ENCODE measurements at places on chromosomes 7 and 10.

- peak; percentile 80 for DNase-seq
Measured at GRCh38 chr7:904847-905246, 28.5 kb downstream of the GET4 start.

GRCh38 chr10:103512591-103513379, 19.3 kb downstream of the NEURL1 start:
- DNase-seq = no peak

DNA sequence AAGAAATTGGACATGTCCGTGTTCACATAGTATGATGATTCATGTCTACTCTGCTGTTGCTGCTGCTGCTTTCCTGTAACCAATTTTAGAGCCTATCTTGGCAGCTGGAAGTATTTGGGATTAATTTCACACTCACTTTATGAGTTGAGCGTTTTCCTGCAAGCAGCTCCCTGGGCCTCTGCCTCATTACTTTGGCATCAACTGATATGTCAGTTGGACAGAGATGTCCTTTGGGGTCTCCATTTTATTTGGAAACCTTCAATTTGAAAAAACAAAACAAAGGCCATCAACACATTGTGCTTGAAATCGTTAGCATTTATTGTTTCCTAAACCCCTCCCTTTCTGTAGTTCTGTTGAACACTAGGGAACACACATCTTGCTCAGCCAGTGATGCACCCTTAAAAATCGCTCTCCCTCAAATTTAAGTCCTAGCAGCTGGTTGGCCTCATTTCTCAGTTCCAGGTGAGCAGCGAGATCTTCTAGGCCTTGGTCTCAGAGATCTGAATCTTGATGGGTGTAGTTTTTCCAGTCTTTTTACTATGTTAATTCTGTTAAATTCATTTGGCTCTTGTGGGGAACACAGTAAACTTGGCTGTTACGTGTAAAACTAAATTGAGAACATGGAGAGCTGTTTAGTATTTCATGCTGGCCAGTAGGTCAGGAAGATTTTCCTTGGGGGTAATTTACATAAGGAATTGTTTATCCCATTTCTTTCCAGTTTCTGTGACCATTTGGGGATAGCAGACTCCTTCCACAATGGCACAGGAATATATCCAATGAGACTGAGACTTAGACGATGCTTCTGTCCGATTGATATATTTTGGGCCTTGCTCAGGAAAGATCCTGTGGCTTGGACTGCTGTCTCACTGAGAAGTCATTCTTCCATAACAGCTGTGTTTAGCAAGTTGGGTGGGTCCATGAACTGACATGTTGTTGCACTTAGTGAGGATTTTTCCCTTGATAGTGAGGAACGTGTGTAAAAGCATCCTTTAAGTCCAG, 371.6 kb downstream of the BBS9 start:
- DNase-seq = no peak

GRCh38 chr10:72981882-72982529, 27.4 kb upstream of the PLA2G12B start:
- no peak for DNase-seq

DNA sequence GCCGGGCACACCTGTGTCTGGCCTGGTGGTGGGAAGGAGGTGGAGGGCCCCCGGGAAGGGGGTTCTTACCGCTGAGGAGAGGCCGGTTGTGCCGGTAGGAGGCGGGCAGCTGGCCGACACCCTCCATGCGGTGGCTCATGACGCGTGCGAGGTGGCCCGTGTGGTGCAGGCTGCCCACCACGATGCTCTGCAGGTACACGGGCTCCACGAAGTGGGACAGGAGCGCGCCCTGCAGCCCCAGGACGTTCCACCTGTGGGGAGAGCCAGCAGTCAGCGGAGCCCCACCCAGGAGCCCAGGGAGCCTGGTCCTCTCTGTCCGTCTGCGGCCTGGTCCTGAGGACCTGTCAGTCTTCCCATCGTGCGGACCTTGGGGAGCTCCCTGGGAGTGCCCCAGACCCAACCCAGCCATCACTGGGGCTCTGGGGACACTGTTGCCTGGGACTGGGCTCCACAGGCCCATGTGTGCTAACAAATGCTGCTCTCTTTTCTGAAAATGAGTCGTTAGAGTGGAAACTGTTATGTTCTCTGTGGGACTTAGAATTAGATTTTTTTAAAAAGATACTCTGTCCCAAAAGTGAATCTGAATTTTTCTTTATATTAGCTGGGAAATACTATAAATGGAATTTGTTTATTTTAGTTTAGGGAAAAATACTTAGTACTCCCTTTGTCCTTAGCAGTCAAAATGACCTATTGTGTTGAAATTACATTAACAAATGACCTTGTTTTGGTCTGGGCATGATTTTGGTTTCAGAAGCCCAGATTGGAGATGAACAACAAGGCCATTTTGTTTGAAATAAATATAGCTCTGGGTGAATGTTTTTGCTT, 143.9 kb downstream of the WDR37 start:
- no peak for DNase-seq

- no peak for DNase-seq
Measured at GRCh38 chr10:49426490-49427360, 30.8 kb upstream of the DRGX start.

DNA sequence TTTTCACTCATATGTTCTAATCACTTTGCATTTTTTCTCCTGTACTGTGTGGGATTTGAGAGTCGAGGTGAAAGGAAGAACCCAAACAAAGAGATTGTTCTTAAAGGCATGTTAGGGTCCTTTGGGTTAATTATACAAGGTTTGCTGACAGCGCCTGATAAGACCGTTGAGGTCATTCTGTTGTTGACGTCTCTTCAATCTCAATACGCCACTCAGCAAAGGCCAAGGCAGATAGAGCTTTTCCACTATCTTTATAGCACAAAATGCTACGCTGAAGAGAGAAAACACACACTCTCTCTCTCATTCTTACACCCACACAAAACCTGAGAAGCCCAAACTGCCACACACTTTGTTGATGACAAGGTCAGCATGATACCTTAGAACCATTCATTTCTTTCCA, 228.7 kb downstream of the CNTNAP2 start:
- DNase-seq = no peak

Data from A172 (cell line).